ENCODE measurements at places on chromosomes 5 and 9. TPM values are rescaled to one million over a fixed set of nuclear protein-coding genes. Genes with fewer than 3 reads are reported as not detected.

- H3K27me3 ChIP-seq: no peaks in the 10 kb centered on the region
- peaks cover 46% of the 10 kb centered on the region for H3K4me1 ChIP-seq
- no peaks in the 10 kb centered on the region for H3K36me3 ChIP-seq
- no peak for DNase-seq
- peak overlapping the region; percentile 87 for H3K27ac ChIP-seq
Observed at GRCh38 chr5:195401-196160, 4.3 kb downstream of the LRRC14B start.

The PCDHGA2 gene
- total RNA-seq: 10.5 TPM

DNA sequence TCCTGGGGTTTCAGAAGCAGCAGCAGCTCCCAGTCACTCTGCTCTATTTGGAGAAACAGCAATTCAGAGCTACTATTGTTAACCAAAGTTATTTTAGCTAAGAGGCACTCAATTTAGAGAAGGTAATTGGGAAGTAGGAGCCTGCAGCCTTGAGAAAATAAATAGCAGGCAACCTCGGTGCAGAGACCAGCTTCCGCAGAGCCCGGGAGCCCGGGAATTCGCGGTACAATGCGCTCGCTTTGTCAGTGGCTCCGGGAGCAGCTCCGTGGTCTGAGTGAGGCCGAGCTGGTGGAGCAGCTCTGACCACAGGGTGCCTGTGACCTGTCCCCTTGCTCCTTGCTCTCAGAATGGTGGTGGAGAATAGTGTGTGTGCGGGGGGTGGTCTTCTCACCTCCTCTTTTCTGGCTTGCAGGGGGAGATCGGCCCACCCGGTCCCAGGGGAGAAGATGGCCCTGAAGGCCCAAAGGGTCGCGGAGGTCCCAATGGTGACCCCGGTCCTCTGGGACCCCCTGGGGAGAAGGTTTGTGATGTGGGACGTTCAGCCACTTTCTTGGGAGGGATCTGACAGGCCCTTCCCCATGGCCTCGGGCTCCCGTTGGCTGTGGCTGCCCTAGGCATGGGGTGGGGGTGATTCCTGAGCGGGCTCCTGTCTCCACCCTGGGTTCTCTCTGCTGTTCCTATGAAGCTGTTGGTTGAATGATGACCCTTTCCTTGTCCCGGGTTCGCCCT lies 95.9 kb upstream of the FCN2 start:
- H3K4me1 ChIP-seq: no peaks in the 10 kb centered on the region
- H3K27me3 ChIP-seq: no peaks in the 10 kb centered on the region
- H3K4me3 ChIP-seq: no peak overlapping the region
- peaks cover 21% of the 10 kb centered on the region for H3K36me3 ChIP-seq

- H3K4me1 ChIP-seq: no peaks in the 10 kb centered on the region
- no peak for DNase-seq
- no peaks in the 10 kb centered on the region for H3K36me3 ChIP-seq
Observed at GRCh38 chr5:146940295-146940694, 61.7 kb upstream of the PPP2R2B start.

- no peak overlapping the region for H3K4me3 ChIP-seq
- H3K36me3 ChIP-seq: no peaks in the 10 kb centered on the region
Observed at GRCh38 chr5:27252911-27253310, 214.5 kb upstream of the CDH9 start.

- H3K27ac ChIP-seq: no peak overlapping the region
- DNase-seq: no peak
- H3K27me3 ChIP-seq: no peaks in the 10 kb centered on the region
- H3K36me3 ChIP-seq: no peaks in the 10 kb centered on the region
Observed at GRCh38 chr9:89444274-89444673, 53.6 kb downstream of the SEMA4D start.

DNA sequence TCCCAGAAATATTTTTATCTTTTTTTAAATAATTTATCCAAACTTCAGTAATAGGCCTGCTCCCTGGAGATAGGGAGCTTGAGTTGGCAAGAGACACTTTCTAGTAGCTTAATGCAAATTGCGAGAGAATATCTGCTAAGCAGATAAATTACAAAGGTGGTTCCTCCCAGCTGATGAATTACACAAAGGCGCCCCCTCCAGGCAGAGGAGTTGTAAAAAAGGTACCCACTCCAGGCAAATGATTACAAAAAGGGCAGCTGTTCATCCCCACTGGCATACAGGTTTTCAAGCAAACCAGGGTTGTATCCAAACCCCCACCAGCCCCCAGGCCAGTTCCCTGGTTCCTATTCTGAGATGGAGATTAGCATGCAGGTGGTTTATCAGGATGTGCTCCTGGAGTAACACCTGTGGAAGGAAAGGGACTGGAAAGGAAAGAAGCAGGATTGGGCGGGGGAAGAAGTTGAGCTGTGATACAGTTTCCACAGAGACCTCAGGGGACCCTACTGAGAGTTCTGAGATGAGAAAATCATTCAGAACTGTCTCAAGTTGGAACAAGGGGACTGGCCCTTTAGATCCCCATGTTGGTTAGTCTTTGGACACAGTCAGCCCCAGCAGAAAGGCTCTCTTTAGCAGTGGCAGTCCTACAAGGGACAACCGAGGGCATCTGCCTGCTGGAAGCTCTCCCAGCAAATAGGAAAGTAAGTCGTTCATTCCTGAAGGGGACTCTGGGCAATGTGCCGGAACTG lies 25.5 kb downstream of the ESM1 start:
- no peak overlapping the region for H3K4me3 ChIP-seq
- H3K27me3 ChIP-seq: peaks cover 3% of the 10 kb centered on the region
- DNase-seq: no peak
- no peaks in the 10 kb centered on the region for H3K4me1 ChIP-seq

DNA sequence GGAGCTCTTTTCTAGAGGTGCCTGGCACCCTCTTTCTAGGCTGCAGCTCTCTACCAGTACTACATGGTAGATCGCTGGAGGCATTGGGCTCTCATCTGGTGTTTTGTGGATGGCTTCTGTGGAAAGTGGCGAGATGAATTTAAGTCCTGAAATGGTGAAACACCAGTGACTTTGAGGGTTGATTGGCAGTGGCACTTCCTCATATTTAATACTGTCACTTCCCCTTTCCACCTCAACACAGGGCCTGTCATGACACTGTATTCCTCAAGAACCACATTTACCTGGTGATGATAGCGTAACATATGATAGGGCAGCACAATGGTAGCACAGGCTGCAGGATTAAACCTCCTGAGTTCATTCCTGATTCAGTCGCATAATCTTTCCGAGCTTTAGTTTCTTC lies 132.1 kb downstream of the KDM4C start:
- no peak overlapping the region for H3K4me3 ChIP-seq
- no peaks in the 10 kb centered on the region for H3K27me3 ChIP-seq
- H3K4me1 ChIP-seq: no peaks in the 10 kb centered on the region
- peaks cover 12% of the 10 kb centered on the region for H3K36me3 ChIP-seq
- no peak overlapping the region for H3K27ac ChIP-seq
- DNase-seq: no peak

GRCh38 chr5:30693326-30693725 lies 500.2 kb upstream of the CDH6 start:
- H3K27me3 ChIP-seq: no peaks in the 10 kb centered on the region
- H3K36me3 ChIP-seq: no peaks in the 10 kb centered on the region

The F12 gene
- not detected for total RNA-seq

- DNase-seq: no peak
- peaks cover 6% of the 10 kb centered on the region for H3K4me1 ChIP-seq
Observed at GRCh38 chr5:68217047-68217355, 1.4 kb downstream of the PIK3R1 start.

DNA sequence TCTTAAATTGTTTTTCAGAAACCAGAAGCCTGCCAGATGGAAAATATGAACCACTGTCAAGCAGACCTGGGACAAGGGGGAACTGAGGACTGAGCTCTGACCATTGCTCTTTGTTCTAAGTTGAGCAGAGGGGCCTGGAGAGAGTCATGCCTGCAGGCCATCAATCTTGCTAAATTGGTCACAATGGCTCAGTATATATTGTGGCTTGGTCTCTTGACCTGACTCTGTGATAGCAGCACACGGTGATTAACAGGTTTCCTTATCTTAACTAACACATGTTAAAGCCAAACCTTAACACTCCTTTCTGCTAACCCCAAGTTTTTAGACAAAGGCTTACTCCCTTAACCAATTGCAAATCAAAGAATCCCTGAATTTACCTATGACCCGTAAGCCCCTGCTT lies 1281.2 kb upstream of the NUDT12 start:
- H3K36me3 ChIP-seq: no peaks in the 10 kb centered on the region
- H3K4me1 ChIP-seq: no peaks in the 10 kb centered on the region
- H3K27ac ChIP-seq: no peak overlapping the region
- no peak for DNase-seq

- H3K27ac ChIP-seq: no peak overlapping the region
- no peak for DNase-seq
- H3K4me3 ChIP-seq: no peak overlapping the region
- no peaks in the 10 kb centered on the region for H3K27me3 ChIP-seq
- no peaks in the 10 kb centered on the region for H3K4me1 ChIP-seq
Observed at GRCh38 chr5:111752426-111752965, 4.5 kb downstream of the NREP start.

DNA sequence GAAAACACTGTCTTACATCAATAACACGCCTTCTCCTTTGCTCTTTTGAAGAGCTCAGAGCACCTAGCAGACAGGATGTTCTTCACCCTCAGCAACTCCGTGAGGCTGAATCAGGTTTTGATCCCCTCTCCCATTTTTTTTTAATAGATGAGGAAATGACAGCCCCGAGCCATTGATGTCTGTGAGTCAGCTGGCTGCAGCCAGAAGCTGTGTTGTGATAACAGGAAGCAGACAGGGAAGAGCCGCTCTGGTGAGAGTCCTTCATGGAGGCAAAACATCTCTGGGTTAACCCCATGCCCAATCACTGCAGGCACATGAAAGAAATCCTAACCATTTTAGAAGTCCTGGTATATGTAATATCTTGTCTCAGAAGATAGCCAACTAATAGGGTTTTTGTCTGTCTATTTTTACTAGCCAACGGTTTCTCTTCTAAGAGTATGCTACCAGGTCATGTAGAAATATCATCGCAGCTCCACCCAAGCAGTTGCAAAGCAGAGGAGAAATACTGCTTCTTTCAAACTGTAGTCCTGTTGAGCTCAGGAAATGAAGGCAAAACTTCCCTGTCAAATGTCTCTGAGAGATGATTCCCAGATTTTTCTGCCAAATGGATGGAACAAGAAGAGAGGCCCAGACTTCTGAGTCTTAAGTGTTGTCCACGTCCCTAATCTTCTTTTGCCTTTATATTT lies 568.9 kb downstream of the CCDC171 start:
- DNase-seq: no peak
- H3K4me1 ChIP-seq: no peaks in the 10 kb centered on the region
- no peaks in the 10 kb centered on the region for H3K27me3 ChIP-seq
- H3K4me3 ChIP-seq: no peak overlapping the region

DNA sequence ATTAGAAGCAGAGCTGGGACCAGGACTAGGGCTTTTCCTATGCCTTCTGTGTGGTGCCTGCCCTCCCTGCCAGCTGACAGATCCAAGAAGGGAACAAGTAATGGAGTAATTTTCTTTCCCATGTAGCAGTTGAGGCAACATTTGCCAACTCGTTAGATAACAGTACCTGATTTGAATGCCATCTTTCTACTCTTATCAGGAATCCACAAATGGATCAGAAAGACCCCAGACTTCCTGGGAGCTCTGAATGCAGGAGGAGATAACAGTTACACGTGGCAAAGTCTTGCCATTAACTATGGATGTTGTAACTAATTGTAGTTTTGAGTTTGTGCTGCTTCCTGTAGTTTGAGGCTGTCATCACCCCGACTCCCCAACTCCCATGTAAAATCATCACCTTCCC lies 39.2 kb downstream of the RCL1 start:
- no peaks in the 10 kb centered on the region for H3K27me3 ChIP-seq
- H3K4me3 ChIP-seq: no peak overlapping the region
- H3K36me3 ChIP-seq: peaks cover 4% of the 10 kb centered on the region
- peaks cover 4% of the 10 kb centered on the region for H3K4me1 ChIP-seq
- DNase-seq: no peak

DNA sequence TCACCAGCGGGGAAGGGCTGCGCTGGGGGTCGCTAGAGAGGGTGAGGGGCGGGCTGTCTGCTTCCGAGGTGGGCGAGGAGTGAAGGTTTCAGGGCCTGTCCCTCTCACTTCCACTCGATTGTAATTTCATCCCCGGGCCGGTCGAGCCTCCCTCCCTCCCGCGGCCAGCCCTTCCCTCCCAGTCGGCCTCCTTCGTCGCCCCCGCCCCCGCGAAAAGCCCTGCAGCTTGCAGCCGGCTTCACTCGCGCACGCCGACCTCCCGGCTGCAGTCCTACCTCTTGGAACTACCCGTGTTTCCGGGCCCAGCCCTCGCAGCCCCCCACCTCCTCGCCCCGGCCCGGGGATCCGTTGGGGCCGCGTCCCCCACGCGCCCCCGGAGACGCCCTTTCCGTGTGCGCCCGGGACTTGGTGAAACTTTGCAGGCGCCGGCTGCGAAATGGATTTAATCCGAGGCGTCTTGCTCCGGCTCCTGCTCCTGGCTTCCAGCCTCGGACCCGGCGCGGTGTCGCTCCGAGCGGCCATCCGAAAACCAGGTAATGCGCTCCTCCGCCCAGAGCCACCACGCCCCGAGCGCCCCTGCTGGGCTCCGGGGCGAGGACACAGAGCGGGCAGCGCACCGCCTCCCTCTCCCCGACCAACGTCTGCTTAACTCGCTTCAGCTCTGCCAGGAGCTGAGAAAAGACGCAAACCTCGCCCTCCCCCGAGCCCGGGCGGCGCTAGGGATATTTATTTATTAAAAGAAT lies at the start of gene EGFLAM:
Gene EGFLAM, plus strand, starts transcription at position 241 of the 743 bp plus-strand sequence. Its CDS starts 196 bp downstream, at position 437.
- H3K36me3 ChIP-seq: no peaks in the 10 kb centered on the region
- H3K4me3 ChIP-seq: peak within 1 kb of the TSS; percentile 58
- peaks cover 3% of the 10 kb centered on the region for H3K27me3 ChIP-seq
- peak within 1 kb of the TSS; percentile 65 for H3K27ac ChIP-seq

The SLC36A3 gene
- total RNA-seq: not detected
